EL (cell line): ENCODE measurements at places on chromosomes 3 and 15.

GRCh38 chr3:66372681-66373350 is 128.0 kb downstream of the LRIG1 start:
- DNase-seq, result peak; percentile 34

- no peak for DNase-seq
These were observed 103.5 kb downstream of the CHSY1 start for GRCh38 chr15:101148166-101148880.

DNA sequence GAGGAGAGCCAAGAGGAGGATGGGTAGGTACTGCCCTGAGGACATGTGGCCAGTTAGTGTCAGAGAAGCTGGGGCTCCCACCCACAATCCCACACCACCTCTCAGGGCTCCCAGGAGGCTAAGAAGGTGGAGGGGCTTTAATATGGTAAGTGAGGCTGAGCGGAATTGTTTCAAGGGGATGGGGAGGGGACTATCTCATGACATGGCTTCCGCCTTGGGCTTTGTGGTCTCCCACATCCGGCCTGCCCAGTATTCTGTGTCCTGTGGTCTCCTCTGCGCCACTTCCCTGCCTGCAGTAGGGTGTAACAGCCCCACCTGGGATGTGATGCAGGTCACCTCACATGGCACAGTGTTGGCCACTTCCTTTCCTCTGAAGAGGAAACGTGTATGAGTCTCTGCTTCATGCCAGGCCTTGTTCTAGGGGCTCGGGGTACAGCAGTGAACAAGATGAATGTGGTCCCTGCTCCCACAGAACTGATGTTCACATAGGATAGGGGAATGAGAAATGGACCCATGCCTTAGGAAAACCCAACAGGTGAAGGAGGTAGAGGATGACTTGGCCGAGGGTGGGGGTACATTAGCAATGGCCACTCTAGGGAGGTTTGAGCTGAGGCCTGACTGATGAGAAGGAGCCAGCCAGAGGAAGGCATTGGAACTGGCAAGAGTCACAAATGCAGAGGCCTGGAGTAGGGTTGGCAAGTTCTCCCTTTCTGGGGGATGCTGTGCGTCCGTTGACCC is 3.2 kb downstream of the NEIL1 start:
- DNase-seq, result no peak

DNA sequence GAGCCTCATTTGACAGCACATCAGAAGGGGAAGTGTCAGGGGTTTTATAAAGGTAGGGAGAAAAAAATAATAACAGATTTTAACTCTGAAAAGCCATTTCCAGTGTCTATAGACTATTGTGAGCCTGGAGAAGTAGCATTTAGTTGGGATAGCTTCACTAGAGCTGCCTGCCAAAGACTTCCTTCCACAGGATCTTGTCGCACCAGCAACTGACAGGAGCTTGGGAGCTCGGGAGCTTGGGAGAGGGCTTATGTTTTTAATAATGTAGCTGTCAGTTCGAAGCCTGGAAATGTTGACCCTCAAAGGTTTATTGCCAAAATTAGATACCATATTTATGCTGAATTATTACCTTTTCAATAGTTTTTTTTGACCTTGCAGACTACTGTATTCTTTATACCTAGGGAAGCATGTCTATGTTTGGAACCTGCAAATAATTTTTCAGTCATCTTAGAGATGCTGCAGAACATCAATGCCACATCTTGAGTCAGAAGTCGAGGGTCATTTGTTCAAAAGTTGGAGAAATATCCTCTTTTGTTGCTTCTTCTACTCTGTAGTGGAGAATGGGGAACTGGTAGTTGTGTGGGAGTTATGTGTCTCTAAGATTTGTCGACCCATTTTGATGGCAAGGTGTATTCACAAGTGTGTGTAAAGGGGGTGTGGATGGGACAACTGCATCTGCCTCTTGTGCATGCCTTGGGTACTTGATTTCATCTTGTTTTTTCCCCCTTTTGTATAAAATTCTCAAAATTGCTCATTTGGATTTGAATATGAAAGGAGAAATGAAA is 41.7 kb downstream of the ARPP21 start:
- DNase-seq, result no peak

- DNase-seq, result peak; percentile 26
These were observed 527 bp downstream of the B2M start for GRCh38 chr15:44711743-44712345.

DNA sequence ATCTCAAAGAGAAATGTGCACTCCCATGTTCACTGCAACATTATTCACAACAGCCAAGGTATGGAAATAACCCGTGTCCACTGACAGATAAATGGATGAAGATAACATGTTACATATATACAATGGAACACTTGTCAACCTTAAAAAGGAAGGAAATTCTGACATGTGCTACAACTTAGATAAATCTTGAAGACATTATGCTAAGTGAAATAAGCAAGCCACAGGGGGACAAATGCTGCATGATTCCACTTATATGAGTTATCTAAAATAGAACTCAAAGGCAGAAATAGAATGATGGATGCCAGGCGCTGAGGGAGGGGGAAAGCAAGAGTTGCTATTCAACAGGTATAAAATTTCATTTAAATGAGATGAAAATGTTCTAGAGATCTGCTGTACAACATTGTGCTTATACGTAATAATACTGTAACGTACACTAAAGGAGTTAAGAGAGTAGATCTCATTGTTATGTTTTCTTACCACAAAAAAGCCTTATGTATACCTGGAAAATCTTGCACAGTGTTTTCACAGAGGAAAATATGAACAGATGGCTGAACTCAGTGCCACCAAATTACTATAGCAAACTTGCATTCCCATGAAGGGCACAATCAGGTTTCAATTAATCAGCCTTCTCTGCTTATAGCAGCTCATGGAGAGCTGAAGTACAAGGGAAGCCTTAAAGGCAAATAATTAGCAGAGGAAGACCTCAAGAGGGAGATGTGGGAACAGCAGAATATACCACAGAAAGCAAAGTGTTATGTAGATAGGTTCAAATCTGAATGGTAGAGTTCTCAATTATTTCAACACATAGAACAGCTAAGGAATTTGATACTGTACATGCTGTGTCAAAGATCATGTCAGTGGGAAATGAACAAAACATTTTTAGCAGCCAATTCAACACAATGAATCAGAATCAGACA is 8.1 kb upstream of the VPS39 start:
- no peak for DNase-seq

DNA sequence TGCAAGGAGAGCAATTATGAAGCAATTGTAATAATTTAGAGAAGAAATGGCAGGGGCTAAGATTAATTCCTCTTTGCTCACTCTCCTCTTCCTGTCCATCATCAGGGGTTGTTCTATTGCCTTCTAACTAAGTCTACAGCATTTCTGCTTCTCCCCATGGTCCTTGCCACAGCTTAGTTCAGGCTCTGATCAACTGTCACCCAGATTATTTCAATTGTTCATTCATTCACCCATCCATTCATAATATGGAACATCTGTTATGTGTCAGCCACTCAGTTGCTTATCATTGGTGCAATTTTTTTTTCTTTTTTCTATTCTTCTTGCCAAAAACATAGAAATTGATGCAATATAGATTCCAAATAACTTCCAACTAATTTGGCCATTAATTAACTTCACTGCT is 93.2 kb downstream of the CD47 start:
- DNase-seq, result no peak

GRCh38 chr15:68157074-68157473 is 48.1 kb downstream of the CALML4 start:
- DNase-seq, result no peak

DNA sequence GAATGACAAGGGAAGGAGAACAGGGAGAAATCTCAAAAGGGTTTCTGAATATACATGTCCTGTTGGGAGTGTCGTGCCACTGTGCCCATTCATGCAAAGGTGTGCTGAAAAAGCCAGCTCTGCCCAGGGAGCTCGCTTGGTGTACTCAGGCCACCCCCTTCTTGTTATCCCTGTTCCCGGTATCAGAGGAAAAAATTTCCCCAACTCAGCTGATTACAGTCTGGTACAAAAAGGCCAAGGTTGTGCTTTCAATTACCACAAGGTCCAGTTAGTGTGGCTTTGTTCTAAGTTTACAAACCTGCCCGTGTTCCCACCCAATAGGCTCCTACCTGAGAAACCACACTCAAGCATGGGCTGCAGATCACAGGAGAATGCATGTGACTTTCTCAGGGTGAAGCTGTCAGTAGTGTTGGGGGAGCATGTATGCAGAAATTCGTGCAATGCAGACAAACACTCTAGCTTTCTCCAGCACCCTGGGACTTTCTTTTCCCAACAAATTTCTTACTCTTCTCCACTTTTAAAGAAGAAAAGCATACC is 648.5 kb downstream of the NR2F2 start:
- no peak for DNase-seq

GRCh38 chr3:105440113-105440512 is 73.4 kb downstream of the ALCAM start:
- DNase-seq, result no peak

DNA sequence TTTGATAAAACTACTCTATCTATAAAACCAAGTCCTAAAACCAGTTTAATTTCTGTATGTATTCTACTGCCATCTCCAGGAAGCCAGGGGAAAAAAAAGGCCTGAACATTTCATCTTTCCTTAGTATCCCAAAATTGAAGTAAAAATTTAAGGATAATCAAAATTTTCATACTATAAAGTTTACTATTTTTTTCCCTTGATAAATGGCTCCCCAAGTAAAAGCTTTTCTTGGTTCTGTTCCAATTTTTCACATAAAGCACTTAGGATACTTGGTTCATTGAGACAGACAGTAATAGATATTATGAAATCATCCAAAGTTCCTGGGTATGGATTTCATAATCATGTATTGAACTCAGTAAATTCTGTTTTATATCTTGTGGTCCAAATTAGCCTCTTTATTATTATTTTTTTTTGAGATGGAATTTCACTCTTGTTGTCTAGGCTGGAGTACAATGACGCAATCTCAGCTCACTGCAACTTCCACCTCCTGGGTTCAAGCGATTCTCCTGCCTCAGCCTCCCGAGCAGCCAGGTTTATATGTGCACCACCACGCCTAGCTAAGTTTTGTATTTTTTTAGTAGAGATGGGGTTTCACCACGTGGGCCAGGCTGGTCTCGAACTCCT is 34.5 kb downstream of the ICE2 start:
- DNase-seq, result peak; percentile 50

GRCh38 chr15:43854801-43855200 is 28.0 kb downstream of the WDR76 start:
- DNase-seq, result no peak

GRCh38 chr15:23687143-23687470 is at the start of gene NDN:
TSS of gene NDN (minus strand) at chr15:23687305. CDS start at chr15:23687217, 88 bp downstream.
- DNase-seq, result peak; percentile 9

DNA sequence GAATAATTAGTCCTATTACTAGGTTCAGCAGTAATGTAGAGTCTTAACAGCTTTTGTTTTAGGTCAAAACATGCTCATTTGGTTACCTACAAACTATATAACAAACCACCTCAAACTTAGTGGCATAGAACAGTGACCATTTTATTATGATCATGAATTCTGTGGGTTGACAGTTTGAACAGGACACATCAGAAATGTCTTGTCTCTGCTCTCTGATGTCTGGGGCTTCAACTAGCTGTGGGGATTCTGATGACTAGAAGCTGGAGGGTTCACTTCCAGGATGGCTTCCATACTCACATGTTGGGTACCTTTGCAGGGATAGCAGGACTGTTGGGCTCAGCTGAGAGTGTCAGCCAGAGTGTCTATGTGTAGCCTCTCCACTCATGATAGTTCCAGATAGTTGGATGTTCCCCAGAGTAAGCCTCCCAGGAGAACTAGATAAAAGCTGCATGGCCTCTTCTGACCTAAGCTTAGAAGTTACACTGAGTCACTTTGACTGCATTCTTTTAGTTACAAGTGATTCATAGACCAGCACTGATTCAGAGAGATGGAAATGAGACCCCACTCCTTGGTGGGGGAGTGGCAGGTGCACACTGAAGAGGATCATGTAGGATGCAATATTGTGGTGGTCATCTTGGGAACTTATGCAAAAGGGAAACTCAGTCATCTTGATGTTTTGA is 32.6 kb downstream of the PLCL2 start:
- peak; percentile 55 for DNase-seq

DNA sequence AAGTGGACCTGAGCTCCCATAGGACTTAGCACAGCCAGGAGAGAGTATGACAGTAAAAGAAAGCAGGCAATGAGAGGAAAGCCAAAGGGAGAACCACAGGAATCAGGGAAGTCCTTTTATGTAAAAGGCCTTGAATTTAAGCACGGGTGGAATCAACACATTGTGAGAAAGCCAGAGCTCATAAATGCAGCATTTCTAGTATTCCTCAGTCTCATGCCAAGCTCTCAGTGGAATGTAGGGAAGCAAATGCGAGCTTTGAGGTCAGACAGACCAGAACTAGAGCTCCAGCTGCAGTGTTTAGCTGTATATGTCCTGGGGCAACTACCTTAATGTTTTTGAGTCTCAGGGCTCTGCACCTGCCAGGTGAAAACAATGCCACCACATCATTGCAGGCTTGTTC is 132.1 kb upstream of the TRIM42 start:
- no peak for DNase-seq

GRCh38 chr15:41901431-41901830 is 7.6 kb upstream of the SPTBN5 start:
- DNase-seq, result no peak

DNA sequence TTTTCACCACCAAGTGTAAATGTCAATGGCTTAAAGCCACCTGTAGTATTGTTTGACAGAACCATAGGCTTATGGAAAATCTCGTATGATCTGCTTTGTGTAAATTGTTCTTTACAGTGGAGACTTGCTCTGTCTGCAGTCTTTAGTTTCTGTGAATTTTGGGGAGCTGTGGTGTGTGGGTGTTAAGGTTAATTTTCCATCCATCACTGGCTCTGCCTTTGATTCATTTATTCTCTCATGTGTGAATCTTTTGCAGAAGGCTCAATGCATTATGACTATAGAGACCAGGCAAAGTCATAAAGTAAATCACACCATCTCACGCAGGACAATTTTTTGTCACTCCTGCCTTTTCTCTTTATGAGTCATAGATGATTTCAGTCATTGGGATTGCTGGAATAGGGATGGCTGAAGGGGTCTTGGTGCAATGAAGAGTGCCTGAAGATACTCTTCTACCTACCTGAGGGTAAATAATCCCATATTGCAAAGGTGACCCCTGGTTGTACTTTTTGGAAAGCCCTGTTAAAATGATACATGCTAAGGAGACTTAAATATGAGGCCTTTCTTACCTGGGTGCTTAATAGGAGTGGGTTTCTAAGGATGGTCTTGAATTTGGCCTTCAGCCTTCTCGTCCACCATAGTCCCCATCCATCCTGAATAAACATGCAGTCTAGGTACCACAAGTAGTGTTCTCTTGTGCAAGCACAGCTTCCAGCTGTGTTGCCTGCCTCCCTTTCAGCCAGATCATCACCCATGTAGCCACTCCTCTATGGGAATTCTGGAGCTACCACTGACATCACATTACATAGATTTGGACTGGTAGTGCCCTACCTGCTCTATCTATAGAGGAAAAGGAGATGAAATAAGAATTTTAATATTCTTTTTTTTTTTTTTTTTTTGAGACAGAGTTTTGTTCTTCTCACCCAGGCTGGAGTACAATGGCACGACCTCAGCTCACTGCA is 14.3 kb downstream of the TGFBR2 start:
- no peak for DNase-seq

DNA sequence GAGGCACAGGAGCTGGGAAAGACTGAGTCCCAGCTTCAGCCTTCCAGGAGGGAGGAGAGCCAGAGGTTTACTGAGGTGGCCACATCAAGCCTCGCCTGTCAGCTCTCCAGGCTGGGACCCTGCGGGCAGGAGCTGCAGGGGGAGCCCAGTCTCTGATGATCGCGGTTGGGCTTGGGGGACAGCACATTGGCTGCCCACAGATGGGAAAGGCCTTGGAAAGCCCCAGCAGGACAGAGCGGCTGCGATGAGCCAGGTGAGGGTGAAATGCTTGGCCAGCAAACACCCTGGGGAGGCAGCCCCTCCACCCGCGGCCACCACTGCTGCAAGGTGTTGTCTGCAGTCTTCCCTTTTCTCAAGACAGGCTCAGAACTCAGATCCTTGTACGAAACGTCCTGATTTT is 31.2 kb downstream of the SEC61A1 start:
- DNase-seq, result no peak
